B cell (primary cell): ENCODE measurements at places on chromosomes 3 and 15.

DNA sequence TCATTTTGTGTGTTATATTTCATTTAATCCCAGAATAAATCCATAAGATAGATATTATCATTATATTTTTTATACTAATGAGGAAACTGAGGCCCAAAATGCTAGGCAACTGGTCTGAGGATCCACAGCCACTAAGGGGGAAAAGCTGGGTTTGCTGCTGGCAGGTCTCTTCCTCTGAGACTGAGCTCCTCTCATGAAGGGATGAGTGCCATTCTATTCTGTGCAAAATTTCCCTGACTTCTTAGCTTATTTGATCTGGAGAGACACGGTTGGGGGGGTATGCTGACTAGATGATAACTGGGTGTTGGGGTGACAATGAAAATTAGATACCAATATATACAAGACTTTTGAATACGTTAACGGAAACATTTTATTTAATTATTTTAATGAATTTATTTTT is 1.9 kb downstream of the GCSAM start:
- no peaks in the 10 kb centered on the region for H3K36me3 ChIP-seq
- no peaks in the 10 kb centered on the region for H3K27me3 ChIP-seq
- no peak overlapping the region for H3K4me3 ChIP-seq
- DNase-seq = no peak

DNA sequence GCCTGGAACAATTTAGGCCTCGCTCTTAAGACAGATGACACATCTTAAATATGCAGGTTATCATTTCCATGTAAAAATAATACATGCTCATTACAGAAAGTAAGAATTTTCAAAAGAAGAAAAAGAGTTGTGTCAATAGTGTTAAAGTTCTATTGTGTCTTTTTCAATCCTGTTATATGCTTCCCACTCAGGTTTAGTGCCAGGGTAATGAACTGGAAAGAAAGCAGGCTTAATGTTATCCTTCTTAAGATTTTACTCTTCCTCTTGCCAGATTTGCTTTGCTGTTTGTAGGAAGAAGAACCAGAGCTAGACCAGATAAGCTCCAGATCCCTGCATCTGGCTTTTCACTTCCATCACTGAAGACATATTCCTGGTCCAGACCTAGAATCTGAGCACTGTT is 128.6 kb downstream of the TPRG1 start:
- H3K36me3 ChIP-seq = no peaks in the 10 kb centered on the region
- no peak for DNase-seq

GRCh38 chr3:15892311-15893227 is 94.8 kb upstream of the ANKRD28 start:
- no peak overlapping the region for H3K4me3 ChIP-seq
- H3K4me1 ChIP-seq = no peaks in the 10 kb centered on the region
- H3K27me3 ChIP-seq = no peaks in the 10 kb centered on the region

GRCh38 chr3:180325533-180325932 is 276.4 kb upstream of the TTC14 start:
- no peak overlapping the region for H3K4me3 ChIP-seq
- H3K4me1 ChIP-seq = no peaks in the 10 kb centered on the region
- H3K27ac ChIP-seq = no peak overlapping the region

GRCh38 chr3:179292450-179292849 is 30.4 kb upstream of the ZNF639 start:
- no peak overlapping the region for H3K27ac ChIP-seq
- H3K4me1 ChIP-seq = no peaks in the 10 kb centered on the region
- DNase-seq = no peak

DNA sequence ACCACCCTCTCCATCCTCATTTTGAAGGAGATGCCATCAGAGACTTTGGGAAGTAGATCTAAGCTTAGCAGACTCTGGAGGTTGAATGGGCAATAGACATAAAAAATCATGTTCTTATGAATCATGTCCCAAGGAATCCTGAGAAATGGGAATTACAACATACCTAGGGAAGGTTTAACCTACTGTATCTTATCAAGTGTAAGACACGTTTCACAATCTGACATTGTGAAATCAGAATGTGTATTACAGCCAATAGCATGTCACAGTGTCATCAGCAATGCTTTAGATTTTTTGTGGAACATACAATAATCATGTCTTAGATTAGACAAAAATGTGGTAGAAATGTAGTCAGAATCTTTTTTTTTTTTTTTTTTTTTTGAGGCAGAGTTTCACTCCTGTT is 332.4 kb upstream of the TLE3 start:
- H3K27ac ChIP-seq = no peak overlapping the region
- no peaks in the 10 kb centered on the region for H3K36me3 ChIP-seq
- H3K4me1 ChIP-seq = peaks cover 24% of the 10 kb centered on the region
- H3K4me3 ChIP-seq = no peak overlapping the region

DNA sequence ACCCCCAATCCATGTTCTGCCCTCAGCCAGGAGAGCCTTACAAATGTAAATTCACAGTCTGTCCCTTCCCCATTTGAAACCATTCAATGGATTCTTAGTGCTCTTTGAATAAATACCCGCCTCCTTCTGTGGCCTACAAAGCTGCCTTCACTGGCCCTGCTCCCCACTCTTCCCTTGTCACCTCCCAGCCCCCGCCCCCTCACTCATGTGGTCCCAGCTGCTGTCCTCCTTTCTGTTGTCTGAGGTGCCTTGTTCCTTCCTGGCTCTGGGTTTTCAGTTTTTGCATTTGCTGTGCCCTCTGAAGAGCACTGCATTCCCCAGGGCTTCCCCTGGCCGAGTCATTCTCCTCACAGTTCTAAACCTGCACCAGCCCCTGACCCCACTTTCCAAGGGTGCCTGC is 3.2 kb downstream of the EFCAB12 start:
- no peaks in the 10 kb centered on the region for H3K27me3 ChIP-seq
- no peak overlapping the region for H3K4me3 ChIP-seq

- peaks cover 59% of the 10 kb centered on the region for H3K36me3 ChIP-seq
- peak; percentile 78 for DNase-seq
- peaks cover 71% of the 10 kb centered on the region for H3K4me1 ChIP-seq
- peak overlapping the region; percentile 97 for H3K27ac ChIP-seq
Observed at GRCh38 chr3:36891701-36892160, 53.1 kb downstream of the TRANK1 start.

GRCh38 chr3:105826778-105827634 is 41.8 kb downstream of the CBLB start:
- no peak overlapping the region for H3K27ac ChIP-seq
- no peaks in the 10 kb centered on the region for H3K27me3 ChIP-seq
- no peak overlapping the region for H3K4me3 ChIP-seq
- peaks cover 56% of the 10 kb centered on the region for H3K4me1 ChIP-seq
- no peak for DNase-seq

- no peaks in the 10 kb centered on the region for H3K27me3 ChIP-seq
- no peak overlapping the region for H3K4me3 ChIP-seq
- DNase-seq = no peak
Observed at GRCh38 chr15:79957741-79958140, 13.3 kb downstream of the BCL2A1 start.

DNA sequence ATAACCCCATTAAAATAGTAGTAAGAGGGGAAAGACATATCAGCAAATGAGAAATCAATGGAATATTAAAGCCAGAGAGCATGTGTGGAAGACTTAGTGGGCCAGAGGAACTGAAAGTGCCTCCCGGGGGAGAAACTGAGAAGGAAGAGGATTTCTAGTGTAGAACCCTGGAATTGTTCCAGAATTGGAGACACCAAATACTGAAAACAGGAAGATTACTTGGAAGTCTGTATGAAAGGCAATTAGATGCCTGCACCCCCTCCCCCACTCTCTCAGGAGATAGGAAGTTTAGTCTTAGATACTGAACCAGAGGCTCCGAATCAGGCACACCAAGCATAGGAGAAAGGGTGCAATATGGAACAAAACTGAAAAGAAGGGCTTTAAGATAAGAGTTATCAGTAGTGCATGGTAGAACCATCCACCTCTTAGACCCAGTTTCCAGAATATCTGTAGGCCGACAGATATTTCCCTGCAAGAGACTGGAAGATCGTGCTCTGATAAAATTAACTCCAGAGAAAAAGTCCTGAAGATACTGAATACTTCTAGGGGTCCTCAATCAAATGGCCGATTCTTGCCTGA is 32.4 kb downstream of the KLHL18 start:
- no peak overlapping the region for H3K4me3 ChIP-seq
- H3K4me1 ChIP-seq = peaks cover 3% of the 10 kb centered on the region
- no peak overlapping the region for H3K27ac ChIP-seq
- no peaks in the 10 kb centered on the region for H3K27me3 ChIP-seq

- no peak for DNase-seq
- no peaks in the 10 kb centered on the region for H3K27me3 ChIP-seq
- no peaks in the 10 kb centered on the region for H3K36me3 ChIP-seq
- no peaks in the 10 kb centered on the region for H3K4me1 ChIP-seq
Observed at GRCh38 chr15:98382139-98382538, 266.2 kb upstream of the IGF1R start.

- H3K4me3 ChIP-seq = no peak overlapping the region
- H3K4me1 ChIP-seq = no peaks in the 10 kb centered on the region
- H3K27me3 ChIP-seq = no peaks in the 10 kb centered on the region
- H3K36me3 ChIP-seq = no peaks in the 10 kb centered on the region
- no peak for DNase-seq
Observed at GRCh38 chr15:100017140-100017539, 283.9 kb upstream of the LYSMD4 start.

DNA sequence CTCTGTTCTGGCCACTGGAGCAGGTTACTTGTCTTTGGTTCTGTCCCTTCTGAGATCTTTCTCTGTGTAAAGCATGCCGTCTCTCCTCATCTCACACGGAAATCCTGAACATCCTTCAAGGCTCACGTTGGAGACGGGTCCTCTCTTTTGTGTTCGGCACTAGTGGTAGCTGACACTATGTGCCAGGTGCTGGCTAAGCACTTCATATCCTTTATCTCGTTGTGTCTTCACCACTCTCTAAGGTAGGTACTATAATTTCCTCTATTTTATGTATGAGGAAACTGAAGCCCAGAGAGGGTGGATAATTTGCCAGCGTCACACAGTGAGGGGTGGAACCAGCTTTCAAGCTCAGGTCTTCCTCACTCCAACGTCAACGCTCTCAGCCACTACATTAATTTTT is 1.2 kb downstream of the IFT122 start:
- H3K36me3 ChIP-seq = peaks cover 19% of the 10 kb centered on the region
- H3K4me1 ChIP-seq = peaks cover 36% of the 10 kb centered on the region
- H3K27ac ChIP-seq = peak overlapping the region; percentile 91
- no peak for DNase-seq

GRCh38 chr3:18445401-18446148 is 20.4 kb upstream of the SATB1 start:
- peaks cover 39% of the 10 kb centered on the region for H3K4me1 ChIP-seq
- peak; percentile 89 for DNase-seq
- H3K27ac ChIP-seq = peak overlapping the region; percentile 75
- H3K4me3 ChIP-seq = peak overlapping the region; percentile 57
- H3K27me3 ChIP-seq = no peaks in the 10 kb centered on the region

GRCh38 chr3:115169808-115170207 is 22.7 kb upstream of the ZBTB20 start:
- H3K27me3 ChIP-seq = no peaks in the 10 kb centered on the region
- no peak overlapping the region for H3K27ac ChIP-seq
- no peaks in the 10 kb centered on the region for H3K36me3 ChIP-seq
- DNase-seq = no peak

DNA sequence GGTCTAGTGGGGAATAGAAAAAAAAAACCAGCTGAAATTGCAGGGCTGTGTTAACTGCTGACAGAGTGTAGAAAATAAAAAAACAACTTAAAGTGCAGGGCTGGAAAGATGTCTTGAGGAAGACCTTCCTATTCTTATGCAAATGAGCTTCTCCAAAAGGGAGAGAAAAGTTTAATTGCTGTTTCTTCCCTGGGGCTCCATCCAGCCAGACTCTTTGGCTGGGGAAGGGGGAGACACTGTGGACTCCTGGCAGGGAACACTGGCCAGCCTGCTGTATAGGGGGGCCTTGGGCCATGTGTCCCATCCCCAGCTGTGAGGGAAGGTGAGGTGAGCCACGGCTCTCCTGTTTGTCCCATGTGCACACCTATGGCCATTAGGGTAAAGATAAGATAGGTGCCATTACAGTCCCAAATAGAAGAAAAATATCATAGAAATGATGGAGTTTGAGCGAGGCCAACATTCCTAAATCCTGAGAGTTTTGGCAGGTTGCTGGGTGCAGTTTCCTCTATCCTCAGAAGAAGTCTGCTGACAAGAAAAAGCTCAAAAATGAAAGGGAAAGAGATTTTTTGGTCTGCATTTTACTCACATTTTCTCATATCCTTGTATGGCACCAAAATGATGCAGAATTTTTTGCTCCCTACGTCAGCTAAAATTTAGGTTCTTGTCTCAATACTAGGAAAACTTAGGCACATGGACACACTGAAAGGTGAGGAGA is 901.7 kb downstream of the PLOD2 start:
- no peaks in the 10 kb centered on the region for H3K36me3 ChIP-seq
- H3K27ac ChIP-seq = no peak overlapping the region
- H3K4me3 ChIP-seq = no peak overlapping the region
- DNase-seq = no peak

DNA sequence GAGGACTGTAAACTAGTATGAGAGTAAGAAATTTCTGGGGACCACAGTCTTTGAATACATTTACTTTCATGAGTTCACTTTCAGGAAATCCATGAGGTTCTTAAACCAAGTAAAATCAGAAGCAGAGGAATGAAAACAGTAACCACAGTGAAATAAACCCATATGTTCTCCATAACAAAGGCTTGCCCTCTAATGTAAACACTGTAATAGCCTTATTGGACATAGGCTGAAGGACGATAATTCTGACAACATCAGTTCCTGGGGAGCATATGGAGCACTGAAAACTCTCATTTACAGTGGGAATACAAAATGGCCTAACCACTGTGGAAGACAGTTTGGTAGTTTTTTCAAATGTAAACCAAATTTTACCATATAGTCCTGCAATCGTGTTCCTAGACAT is 965.8 kb downstream of the NSUN3 start:
- H3K27ac ChIP-seq = no peak overlapping the region
- H3K4me1 ChIP-seq = no peaks in the 10 kb centered on the region
- no peak overlapping the region for H3K4me3 ChIP-seq
- DNase-seq = no peak
- H3K27me3 ChIP-seq = no peaks in the 10 kb centered on the region

GRCh38 chr3:25782636-25782937 is 656 bp downstream of the NGLY1 start:
- no peak for DNase-seq
- peak overlapping the region; percentile 84 for H3K4me3 ChIP-seq
- H3K27me3 ChIP-seq = no peaks in the 10 kb centered on the region
- no peaks in the 10 kb centered on the region for H3K36me3 ChIP-seq
- peaks cover 32% of the 10 kb centered on the region for H3K4me1 ChIP-seq
